CD4-positive, alpha-beta T cell treated with Interleukin-15 for 1 hour (primary cell): ENCODE measurements at places on chromosomes 16 and 17.

- DNase-seq = no peak
Observed at GRCh38 chr17:37067555-37068111, 118.9 kb downstream of the AATF start.

DNA sequence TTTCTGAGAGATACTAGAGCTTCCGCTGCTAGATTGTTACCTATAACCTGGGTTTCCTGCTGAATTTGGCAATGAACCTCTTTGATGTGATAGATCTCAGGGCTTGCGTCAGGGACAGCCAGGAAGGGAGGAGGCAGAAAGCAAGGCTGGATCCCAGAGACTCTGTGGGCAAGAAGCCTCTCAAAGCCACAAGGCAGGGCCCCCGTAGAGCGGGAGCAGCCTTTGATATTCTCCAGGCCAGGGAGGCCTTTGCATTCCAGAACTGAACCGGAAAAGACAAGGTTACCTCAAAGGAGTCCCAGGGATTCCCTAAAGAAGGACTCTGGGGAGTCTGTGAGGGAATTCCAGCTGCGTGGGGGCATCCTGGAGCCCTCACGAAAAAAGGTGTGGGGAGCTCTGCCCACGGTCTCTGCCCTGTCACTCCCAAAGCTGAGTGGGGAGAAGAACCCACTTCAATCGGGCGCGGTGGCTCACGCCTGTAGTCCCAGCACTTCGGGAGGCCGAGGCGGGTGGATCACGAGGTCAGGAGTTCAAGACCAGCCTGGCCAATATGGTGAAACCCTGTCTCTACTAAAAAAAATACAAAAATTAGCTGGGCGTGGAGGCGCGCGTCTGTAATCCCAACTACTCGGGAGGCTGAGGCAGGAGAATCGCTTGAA lies 14.3 kb upstream of the SCIMP start:
- DNase-seq = no peak

DNA sequence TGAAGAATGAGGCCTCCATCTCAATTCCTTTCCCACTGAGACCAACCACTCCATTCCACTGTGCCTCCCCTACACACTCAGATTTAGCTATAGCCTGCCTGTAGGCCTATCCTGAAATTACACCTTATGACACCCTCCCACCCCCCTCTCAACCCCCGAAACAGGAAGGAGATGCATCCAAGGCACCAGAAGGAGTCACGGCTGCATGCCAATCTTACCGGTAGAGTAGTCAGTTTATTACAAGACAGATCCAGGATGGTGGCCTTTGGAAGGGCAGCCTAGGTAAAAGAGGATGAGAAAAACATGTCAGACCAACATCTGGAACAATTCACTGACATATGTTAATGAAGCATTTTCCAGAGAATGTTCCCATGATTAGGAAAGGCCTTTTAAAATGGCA lies 2.6 kb downstream of the LRRC59 start:
- no peak for DNase-seq

DNA sequence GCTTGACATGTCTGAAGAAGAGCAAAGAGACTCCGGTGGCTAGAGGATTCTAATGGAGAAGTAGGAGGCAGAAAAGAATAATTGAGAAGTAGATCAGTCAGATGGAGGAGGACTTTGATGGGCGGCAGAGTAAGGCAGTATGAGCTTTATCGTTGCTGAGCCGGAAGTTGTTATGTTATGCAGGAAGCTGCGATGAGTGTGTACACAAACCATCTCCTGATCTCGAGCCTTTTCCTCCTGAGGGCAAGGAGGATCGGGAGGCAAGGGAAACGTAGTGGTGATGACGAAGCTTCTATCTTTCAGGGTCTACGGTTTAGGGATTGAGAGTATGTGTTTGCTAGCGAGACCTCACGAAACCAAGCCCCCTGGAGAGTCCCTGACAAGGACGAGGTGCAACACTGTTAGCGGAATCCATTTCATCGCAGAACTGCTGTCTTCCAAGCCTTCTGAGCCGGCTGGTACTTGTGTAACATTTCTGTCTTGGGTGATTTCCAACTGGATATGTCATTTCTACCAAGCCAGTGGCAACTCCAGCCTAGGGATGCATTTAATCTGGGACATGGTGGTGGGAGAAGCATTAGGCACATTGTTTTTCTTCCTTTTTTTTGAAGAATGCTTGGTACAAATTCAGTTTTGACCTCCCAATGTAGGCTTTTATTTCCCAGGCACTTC lies 45.5 kb downstream of the RBFOX1 start:
- DNase-seq = no peak

DNA sequence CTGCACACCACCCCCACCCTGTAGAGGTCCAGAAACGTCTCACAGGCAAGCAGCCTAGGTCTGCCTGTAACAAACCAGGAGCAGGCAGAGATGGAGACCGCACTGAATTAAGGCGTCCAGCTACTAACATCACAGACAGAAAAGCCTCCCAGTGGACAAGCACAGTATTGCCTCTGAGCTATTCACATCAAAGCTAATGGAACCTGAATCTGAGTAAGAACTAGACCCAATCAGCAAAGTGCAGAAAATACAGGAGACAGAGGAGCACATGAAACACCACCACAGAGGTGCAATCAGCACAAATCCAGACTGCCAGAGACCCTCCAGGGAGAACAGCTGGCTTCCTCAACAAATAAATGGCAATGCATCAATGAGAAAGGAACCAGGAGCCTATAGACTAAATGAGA lies 22.2 kb upstream of the PEMT start:
- peak; percentile 35 for DNase-seq

DNA sequence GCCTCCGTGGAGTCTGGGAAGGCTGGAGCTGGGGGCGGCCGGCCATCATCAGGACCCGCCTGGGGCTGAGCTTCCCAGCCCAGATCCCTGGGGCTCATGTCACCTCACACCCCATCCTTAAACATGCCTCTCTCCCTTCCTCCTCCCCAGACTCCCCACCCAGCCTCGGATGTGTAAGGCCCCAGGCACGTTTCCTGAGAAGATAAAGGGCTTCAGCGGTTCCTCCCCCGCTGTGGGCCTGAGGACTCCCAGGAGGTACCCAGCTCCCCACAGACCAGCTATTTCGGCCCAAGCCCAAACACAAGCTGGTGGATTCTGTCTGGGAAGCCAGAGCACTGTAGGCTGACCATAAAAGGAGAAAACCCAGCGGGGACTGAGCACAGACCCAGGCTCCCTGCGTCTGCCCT lies 49.2 kb downstream of the MYH11 start:
- no peak for DNase-seq

GRCh38 chr16:67177743-67178699 lies 5.7 kb downstream of the MATCAP1 start:
- DNase-seq = peak; percentile 63

- no peak for DNase-seq
Observed at GRCh38 chr16:48225456-48225855, 18.6 kb upstream of the LONP2 start.

DNA sequence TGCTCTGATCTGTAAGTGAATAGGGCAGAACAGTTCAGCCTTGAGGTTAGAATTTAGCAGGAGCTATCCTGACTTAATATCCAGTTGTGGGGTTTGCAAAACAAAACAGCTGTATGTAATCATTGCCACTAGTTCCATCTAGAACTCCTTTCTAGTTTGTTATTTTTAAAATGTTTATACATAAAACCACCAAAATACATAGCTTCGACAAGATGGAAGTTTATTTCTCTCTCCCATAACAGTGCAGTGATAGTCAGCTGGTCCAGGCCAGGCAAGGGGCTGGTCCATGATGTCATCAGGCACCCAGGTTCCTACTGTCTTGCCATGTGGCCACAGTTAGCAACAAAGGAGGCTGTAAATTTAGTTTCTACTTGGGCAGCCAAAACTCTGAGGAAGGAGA lies 10.5 kb upstream of the PLK1 start:
- DNase-seq = no peak

DNA sequence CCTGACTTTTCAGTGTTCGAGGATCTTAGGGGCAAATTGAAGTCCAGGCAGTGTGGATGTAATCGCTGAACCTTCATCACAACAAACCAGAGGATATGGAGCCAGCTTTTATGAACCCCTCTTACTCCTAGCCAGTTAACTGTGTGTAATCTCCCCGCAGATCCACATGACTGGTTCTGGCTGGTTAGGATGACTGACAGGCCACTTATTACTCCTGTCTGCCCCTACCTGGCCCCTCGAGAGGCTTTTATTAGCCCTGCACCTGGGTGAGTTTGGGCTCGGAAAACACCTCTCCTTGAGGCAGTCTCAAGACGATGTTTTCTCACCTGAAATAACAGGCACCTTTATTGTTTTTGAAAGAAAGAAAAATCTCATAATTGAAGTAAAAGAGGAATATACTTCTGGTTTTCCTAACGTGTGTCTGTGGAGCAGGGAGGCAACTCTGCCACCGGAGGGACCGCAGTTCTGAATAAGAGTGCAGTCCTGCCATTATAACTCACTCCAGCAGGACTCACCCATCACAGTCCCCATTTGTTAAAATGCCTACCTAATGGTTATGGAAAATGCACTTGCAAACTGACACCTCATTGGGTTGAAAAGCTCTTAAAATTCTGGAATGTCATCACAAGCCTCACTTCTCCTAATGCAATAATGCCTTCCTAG lies 291.9 kb upstream of the N4BP1 start:
- DNase-seq = no peak

GRCh38 chr17:82257473-82257872 lies 16.0 kb downstream of the CSNK1D start:
- peak; percentile 75 for DNase-seq
